ENCODE measurements at places on chromosomes 12 and 14. TPM values are rescaled to one million over a fixed set of nuclear protein-coding genes. Genes with fewer than 3 reads are reported as not detected.

Gene L2HGDH
- total RNA-seq = 13.5 TPM

Gene GPR65
- 10.4 TPM for total RNA-seq

Gene CD163L1
- total RNA-seq = not detected

Gene AMN1
- 8.0 TPM for total RNA-seq

Gene SLC6A15
- total RNA-seq = 0.30 TPM

Gene CD9
- 3.3 TPM for total RNA-seq

Gene OR11H12
- not detected for total RNA-seq

Gene TRIM9
- 0.76 TPM for total RNA-seq

Gene TPPP2
- total RNA-seq = not detected

GRCh38 chr12:32305163-32305562 is 94.2 kb upstream of the FGD4 start:
- DNase-seq = peak; percentile 15

GRCh38 chr12:104566244-104566993 is 109.7 kb downstream of the CHST11 start:
- DNase-seq = peak; percentile 64

DNA sequence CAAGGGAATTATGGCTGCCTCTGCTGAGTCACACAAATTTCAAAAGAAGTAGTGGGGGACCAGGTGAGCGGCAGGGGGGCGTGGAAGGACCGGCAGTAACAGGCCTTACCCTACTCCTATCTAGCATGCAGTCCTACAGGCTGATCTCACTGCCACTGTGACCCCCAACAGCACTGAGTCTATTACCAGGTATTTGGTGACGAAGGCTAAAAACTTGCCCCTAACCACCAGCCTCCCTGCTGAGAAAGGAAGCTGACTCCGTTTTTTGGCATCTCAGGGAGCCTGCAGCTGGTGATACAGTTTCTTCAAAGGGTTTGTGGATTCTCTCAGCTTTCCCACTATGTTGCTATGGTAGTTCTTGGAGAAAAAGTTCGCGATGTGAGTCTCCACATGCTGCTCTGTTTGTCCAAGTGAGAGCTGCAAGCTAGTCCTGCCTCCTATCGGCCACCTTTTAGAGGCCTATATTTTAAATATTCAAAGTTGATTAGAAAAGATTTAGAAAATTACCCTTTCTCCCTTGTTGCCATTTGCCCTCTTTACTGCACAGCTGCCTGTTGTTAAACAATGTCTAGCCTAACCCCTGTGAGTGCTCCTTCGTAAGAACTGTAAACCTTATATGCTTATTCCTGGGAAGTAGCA is 57.1 kb upstream of the SLCO1B1 start:
- no peak for DNase-seq

DNA sequence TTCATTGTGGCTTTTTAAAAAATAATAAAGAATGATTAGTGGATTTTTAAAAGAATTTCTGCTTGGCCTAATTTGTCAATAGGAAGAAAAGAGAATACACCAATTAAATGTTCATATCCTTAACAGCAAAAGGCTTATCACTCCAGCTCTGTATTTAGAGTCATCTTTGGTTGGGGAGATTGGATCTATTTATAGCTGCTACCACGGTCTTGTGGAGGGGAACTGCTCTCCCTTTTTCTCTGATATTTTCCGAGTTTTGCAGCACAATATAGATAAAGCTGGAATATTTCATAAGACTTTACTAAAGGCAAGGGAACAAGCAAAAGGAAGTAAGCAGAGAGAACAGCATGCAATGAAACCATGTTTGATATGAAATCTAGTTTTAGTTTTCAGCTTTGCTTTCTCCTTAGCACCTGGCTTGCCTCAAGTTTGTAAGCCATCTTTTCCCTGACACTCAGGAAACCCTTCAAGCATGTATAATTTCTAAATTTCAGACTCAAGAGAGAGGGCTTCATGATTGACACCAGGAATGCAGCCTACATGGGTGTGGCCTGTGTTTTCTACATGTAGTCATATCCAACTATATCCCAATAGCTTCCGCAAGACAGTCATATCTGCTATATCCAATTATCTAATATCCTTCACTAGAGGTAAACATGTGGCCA is 35.2 kb downstream of the BRMS1L start:
- no peak for DNase-seq

GRCh38 chr12:9895215-9895971 is 14.1 kb downstream of the KLRF2 start:
- no peak for DNase-seq

- DNase-seq = peak; percentile 2
These were observed 377.5 kb downstream of the ALG10 start for GRCh38 chr12:34399631-34400410.

- no peak for DNase-seq
These were observed 30.6 kb upstream of the SLC38A2 start for GRCh38 chr12:46402941-46403718.

DNA sequence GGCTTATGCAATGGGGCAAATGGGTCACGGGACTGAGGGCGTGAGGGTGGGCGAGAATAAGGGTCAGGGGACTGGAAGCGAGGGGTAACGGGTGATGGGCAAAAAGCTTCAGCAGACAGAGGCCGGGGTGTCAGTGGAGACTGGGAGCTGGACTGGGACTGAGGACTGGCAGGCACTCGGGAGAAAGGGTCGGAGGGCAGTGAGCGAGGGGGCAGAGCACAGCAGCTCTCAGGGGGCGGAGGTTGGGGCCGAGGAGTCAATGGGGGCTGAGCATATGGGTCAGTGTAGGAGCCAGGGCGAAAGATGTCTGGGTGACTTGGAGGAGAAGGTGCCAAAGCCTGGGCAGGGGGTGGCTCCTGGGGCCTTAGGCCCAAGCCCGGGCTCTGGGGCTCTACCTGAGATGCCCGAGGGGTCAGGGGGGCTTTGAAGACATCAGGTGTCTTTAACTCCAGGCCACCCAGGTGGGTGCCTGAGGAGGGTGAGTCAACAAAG is 20.2 kb downstream of the KMT2D start:
- no peak for DNase-seq

DNA sequence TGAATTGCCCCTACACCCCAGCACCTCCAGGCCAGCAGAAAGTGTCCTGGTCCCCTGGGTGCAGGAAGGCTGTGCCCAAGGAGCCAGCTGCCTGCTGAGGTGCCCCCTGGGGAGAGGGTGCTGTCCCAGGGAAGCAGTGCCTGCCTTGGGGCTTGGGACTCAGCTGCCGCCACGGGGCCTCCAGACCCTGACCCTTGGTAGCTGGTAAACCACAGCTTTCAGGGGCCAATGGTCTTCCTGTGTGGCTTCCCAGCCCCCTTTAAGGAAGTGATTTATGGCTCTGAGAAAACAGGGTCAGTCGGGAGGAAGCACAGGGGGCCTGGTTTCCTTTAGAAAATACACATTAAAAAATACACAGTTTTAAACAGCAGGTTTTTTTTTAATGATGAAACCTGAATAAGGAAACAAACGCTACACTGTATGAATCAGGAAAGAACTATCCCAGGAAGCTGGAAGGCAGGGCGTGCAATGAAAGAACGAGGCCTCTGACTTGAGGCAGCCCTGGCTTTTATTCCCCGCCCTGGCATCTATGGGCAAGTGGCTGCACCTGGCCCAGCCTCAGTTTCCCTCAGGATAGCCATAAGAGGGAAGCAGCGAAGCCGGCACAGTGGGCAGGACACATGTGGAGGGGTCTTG is 40.6 kb upstream of the EML1 start:
- no peak for DNase-seq

- no peak for DNase-seq
These were observed 17.8 kb downstream of the OLR1 start for GRCh38 chr12:10154145-10154496.

GRCh38 chr14:81269100-81269978 is 48.6 kb upstream of the GTF2A1 start:
- peak; percentile 15 for DNase-seq

DNA sequence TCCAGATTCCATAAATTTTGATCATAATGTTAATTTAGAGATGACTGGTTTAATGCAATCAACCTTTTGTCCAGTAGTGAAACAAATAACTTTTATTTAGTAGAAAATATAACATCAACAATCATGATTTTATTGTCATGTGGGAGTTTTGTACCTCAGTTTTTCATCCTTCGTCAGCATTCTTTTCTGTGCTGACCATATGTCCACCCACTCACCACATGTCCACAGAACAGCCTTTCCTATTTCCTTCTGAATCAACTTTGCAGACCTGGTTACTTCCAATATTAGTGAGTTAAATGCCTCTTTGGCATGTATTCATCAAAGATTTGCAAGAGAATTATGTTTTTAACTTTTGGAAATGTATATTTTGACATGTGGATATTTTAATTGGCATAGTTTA is 36.8 kb upstream of the CNTN1 start:
- no peak for DNase-seq

GRCh38 chr14:61505815-61506809 is 184.7 kb downstream of the PRKCH start:
- DNase-seq = no peak

GRCh38 chr12:16984484-16984883 is 378.5 kb upstream of the LMO3 start:
- no peak for DNase-seq

- peak; percentile 48 for DNase-seq
These were observed 417 bp downstream of the GLS2 start for GRCh38 chr12:56487448-56488040.

GRCh38 chr14:78737601-78738000 is 567.4 kb downstream of the NRXN3 start:
- DNase-seq = no peak

DNA sequence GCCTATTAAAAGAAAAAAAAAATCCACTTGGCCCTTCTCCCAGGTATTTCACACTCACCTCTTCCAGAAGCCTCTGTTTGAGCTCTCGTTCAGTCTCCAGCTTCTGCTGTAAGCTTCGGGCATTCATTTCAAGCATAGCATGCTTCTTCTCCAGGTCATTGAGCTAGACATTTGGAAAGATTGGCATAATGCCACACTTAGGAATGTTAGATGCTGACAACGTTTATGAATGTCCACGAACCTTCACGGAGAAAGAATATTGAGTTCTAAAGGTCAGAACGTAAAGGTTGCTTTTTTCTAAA is 60.5 kb downstream of the PRKAB1 start:
- no peak for DNase-seq

GRCh38 chr14:56145965-56146364 is 27.8 kb downstream of the PELI2 start:
- no peak for DNase-seq

DNA sequence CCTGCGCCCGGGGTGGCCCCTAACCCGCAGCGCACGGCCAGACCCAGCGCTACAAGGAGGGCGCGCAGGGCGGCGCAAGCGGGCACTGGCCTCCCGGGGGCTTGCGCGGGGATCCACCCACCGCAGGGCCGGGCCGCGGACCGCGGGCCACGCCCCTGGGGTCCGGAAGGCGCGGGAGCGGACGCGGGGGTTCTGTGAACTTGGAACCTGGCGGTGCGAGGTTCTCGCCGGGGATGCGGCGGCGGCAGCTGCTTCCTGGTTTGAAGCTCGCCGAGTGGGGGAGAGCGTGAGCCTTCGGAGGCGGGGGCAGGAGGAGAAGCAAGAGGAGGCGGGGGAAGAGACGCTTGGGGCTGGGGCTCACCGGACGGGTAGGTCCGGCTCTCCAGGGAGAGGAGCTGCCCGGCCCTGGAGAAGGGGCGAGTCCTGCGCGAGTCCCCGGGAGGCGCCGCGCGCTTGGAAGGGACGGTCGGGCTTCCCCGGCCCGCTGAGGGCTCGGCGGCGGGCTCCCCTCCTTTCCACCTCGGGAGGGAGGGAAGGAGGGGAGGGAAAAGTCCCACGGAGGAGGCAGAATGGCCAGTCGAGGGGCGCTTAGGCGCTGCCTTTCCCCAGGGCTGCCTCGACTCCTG is at the start of gene PRKCH:
PRKCH (plus strand) TSS at position 195 of the 626 bp plus-strand sequence. CDS start 523 bp downstream, outside the sequence.
- peak; percentile 91 for DNase-seq

GRCh38 chr12:48092611-48093010 is 13.3 kb downstream of the SENP1 start:
- DNase-seq = no peak

- peak; percentile 21 for DNase-seq
These were observed 29.5 kb upstream of the RPLP0 start for GRCh38 chr12:120230326-120230973.

GRCh38 chr12:98651328-98651727 is 6.2 kb downstream of the APAF1 start:
- no peak for DNase-seq

- DNase-seq = no peak
These were observed 57.6 kb downstream of the SPTSSA start for GRCh38 chr14:34404416-34404815.

DNA sequence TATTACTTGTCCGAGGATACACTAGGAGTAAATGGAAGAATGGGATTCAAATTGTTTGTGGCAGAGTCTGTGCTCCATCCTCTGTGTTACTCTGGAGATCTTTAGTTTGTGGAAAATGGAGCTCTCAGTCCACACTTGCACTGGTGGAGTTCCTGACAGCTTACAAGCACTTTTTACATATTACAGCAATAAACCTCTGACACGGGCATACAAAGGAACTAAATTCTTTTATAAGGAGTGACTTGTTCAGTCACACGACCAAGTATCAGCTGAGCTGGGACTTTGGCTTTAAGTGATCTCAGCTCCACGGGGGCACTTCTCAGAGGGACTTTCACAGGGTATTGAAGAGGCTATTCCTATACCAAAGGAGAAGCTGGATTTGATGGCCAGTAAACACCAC is 417.5 kb downstream of the LRIG3 start:
- no peak for DNase-seq

DNA sequence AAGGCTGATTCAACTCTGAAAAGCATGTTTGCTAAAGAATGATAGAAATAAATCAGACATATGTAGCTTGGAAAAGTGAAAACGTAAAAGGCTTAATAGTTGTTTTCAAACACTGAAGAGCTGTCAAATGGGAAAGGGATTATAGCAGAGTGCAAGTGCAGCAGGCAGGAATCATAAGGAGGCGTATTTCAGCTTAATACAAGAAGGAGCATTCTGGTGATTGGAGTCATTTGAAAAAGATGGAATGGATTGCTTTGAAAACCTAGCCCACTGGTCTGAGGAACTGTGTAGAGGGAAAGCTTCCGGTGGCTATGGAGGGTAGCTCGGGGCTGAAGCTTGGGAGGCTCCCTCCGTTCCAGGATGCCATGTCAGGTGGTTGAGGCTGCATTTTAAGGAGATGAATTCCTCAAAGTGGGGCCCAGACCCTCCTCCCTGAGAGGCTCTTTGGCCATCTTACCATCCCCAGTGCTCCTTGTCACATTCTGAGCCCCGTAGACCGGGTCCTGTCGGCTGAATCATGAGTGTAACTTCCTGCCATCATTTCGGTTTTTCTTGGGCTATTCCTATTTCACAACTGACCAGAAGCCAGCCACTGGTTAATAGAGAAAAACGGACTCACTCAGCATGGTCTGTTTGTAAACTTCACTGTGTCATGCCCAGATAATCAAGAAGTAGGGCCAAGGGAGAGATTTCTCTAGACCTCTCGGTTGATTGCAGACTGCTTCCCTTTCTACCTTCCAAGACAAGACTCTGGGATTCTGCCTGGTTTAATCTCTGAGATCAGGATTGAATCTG is 6.5 kb downstream of the WNT5B start:
- no peak for DNase-seq

- peak; percentile 32 for DNase-seq
These were observed 4.0 kb upstream of the ZNF385A start for GRCh38 chr12:54388237-54389133.
